Dermis blood vessel endothelial cell (primary cell): ENCODE measurements at places on chromosomes 4 and X. TPM values are rescaled to one million over a fixed set of nuclear protein-coding genes. Genes with fewer than 3 reads are reported as not detected.

- peak; percentile 78 for DNase-seq
Measured at GRCh38 chr4:169823685-169824084, 65.9 kb upstream of the HPF1 start.

- peak; percentile 95 for DNase-seq
Measured at GRCh38 chr4:98929341-98930267, 671 bp upstream of the EIF4E start.

Gene KDR
- 292 and 321 TPM in 2 replicates for total RNA-seq

GRCh38 chrX:150849486-150849885, 49.0 kb downstream of the CD99L2 start:
- no peak for DNase-seq

DNA sequence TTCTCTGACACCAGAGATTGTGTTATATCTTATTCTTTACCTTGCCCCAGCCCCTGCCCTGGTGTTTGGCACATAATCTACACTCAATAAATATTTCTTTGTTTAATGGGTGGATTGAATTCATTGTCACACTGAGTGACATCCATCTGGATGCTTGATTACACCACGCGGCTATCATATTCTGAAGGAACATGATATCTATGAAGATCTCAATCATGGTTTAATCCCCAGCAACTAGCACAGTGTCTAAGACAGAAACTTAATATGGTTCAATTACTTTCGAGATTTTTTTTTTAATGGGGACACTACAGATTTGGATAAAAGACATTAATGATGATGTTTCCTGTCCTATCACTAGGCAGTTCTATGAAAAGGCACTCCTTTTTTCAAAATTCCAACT, 246.3 kb downstream of the PALLD start:
- DNase-seq: no peak
